ENCODE measurements at places on chromosomes 7 and 10.

GRCh38 chr10:66772548-66773471 is 153.0 kb upstream of the LRRTM3 start:
- DNase-seq: no peak

- DNase-seq: no peak
Observed at GRCh38 chr10:116866987-116867595, 17.8 kb downstream of the ENO4 start.

- peak; percentile 25 for DNase-seq
Observed at GRCh38 chr7:3028071-3028757, 15.5 kb downstream of the CARD11 start.

DNA sequence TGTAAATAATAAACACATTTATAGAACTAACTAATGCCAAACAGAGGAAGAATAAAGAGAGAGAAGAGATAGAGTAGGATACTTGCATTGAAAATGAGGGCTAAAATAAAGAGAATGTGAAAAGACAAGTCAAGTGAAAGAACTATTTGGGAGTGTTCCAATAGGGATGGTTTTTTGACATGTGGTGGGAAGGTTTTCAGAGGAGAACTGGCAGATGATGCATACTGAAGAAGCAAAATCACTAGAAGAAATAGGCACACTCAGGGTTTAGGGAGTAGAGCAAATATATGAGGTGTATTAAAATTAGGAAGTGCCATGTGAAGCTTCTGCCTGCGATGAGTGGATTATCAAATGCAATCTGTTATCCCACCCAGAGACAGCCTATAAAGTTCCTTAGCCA is 744.8 kb downstream of the REEP3 start:
- no peak for DNase-seq

GRCh38 chr10:104066945-104067344 is 18.7 kb downstream of the COL17A1 start:
- DNase-seq: no peak

Data from activated CD4-positive, alpha-beta T cell treated with anti-CD3 and anti-CD28 coated beads, Interleukin-2, amount 50 U/mL, for 1 hour (primary cell).